ENCODE measurements at places on chromosomes 5 and 9. TPM values are rescaled to one million over a fixed set of nuclear protein-coding genes. Genes with fewer than 3 reads are reported as not detected.
A peak's percentile ranks its signal among the peaks of the same experiment; 100 is the strongest.

- peak; percentile 44 for DNase-seq
Observed at GRCh38 chr9:17135295-17136160, 688 bp downstream of the CNTLN start.

The CDKN2A gene
- 1.7 TPM for total RNA-seq

- DNase-seq = no peak
Observed at GRCh38 chr9:108860764-108861163, 1.3 kb upstream of the ACTL7A start.

GRCh38 chr5:127685662-127686061 lies 17.5 kb upstream of the CCDC192 start:
- no peak for DNase-seq

- DNase-seq = no peak
Observed at GRCh38 chr9:78144008-78144381, 91.9 kb upstream of the CEP78 start.

DNA sequence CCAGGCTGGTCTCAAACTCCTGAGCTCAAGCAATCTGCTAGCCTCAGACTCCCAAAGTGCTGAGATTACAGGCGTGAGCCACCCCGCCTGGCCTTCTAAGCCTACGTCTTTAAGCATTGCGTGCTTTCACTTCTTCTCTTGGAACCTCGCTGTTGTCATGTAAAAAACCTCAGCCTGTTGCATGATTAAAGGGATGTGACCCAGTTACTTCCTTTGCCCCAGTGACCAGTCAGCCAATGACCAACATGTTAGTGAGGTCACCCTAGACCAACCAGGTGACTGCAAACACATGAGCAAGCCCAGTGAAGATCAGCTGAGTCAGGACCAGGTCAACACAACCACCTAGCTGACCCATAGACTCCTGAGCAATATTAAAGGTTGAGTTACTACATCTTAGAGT lies 10.5 kb downstream of the KIF4B start:
- DNase-seq = no peak

The MLANA gene
- total RNA-seq = not detected
